Right lung (tissue), 10 donors: ENCODE measurements at places on chromosomes 4 and X.
A peak's percentile ranks its signal among the peaks of the same experiment; 100 is the strongest.

DNA sequence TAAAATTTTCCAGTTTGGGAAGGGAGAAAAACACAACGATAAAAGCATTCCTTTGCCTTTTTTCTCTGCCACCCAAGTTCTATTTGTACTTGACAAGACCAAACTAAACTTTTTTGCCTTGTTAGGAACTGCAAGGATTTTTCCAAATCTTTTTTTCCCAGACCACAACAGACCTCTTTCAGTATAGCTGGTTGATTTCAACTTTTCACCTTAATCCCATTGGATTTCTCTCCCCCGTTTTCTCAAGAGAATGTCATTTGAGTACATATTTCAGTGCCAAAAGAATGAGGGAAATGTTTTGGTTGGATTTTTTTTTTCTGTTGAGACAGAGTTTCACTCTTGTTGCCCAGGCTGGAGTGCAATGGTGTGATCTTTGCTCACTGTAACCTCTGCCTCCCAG is 18.5 kb upstream of the SGMS2 start:
- DNase-seq: no peak

GRCh38 chrX:120308959-120309872 is 2.0 kb downstream of the TMEM255A start:
- DNase-seq: peak; percentile 35

DNA sequence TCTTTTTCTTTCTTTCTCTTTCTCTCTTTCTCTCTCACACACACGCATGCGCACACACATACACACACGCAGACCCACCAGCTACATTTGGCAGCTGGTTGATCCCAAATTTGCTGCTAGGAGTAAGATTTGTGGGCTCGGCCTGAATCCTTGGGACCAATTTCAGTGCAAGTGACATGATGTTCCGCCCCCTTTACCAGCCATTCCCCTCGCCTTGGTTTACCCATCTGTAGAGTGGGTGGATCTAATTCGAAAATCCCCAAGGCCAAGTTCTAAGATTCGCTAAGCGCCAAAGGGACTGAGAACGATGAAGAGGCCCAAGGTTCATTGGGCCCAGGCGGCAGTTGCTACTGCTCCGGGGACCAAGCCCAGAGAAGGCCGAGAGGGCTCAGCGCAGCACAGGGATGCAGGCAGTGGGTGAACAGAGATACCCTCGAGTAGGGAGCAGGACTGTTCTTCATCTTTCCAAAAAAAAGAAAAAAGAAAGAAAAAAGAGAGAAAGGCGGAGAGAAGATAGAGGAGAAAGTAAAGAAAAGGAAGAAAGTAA is 5.8 kb downstream of the NKX3-2 start:
- no peak for DNase-seq

DNA sequence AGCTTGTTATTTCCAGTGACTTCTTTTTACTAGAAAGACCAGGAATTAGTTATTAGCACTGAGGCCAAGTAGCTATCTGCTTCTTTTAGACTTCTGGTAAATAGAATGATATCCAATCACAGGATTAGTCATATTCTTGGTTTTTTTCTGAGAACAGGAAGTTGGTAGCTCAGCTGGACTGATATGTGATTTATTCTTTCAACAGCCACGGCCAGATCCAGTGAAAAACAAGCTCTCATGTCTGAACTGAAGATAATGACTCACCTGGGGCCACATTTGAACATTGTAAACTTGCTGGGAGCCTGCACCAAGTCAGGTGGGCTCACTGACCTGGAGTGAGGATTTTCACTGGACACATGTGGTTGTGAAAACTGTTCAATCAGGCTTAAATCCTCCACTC is 48.6 kb downstream of the PDGFRA start:
- DNase-seq: no peak

- DNase-seq: no peak
These were observed 177.0 kb downstream of the TENM3 start for GRCh38 chr4:182420189-182420588.

DNA sequence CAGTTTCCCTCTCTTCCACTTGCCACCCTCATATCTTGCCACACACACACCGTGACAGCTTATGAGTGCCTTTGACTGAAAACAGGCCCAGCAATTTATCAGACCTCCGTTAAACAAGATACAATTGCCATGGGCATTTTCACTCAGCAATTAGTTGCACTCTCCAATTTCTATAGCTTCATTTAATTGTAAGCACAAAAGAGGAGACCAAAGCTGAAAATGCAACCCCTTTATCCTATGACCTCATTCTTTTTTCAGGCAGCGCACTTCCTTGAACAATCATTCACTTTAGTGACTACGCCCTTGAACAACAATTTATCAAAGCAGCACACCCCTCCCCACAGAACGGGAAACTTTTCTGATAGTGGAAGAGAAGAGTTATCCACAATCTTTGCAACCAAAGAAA is 4.1 kb downstream of the POF1B start:
- no peak for DNase-seq

GRCh38 chr4:82421796-82422560 is 8.3 kb downstream of the HNRNPDL start:
- DNase-seq: no peak

GRCh38 chrX:148498067-148498466 is 2.4 kb upstream of the AFF2 start:
- no peak for DNase-seq

DNA sequence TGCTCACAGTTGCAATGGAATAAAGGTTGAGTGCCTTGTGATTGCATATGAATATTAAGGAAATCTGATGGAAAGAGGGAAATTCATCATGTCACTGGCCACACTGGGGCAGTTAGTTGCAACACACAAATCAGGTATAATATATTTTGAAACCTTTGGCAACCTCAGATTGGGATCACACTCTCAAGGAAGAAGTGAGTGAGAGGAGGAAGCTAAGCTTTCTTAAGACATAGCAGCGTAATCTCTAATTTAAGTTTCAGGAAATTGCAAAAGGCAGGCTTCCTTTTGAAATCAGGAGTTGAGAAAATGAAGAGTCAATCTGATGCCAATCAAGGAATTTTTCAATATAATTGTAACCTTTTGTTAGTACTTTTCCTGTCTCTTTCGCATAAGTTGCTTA is 12.3 kb upstream of the CLTRN start:
- DNase-seq: no peak

GRCh38 chrX:149916745-149917392 is 12.5 kb upstream of the HSFX4 start:
- DNase-seq: no peak

GRCh38 chr4:130359542-130359941 is 1263.6 kb downstream of the C4orf33 start:
- peak; percentile 11 for DNase-seq

GRCh38 chrX:151570561-151570960 is 7.1 kb downstream of the PASD1 start:
- DNase-seq: no peak

DNA sequence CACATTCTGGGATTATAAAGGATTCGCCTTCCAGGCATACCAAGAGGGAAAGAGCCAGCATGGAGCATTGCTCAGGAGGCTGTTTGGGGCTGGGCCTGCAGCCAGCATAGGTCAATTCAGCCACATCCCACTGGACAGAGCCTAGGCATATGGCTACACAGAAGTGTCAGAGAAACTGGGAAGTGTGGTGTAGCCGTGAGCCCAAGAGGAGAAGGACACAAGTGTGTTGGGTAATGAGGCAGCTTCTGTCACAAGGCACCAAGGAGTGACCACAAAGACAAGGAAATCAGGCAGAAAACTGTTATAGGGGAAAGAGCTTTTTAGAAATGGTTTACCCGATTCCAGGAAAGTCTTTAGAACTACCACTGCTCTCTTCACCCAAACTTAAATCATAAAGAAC is 178.6 kb upstream of the TBL1X start:
- DNase-seq: no peak

- DNase-seq: no peak
These were observed 2702.5 kb downstream of the PCDH7 start for GRCh38 chr4:33422656-33423055.

DNA sequence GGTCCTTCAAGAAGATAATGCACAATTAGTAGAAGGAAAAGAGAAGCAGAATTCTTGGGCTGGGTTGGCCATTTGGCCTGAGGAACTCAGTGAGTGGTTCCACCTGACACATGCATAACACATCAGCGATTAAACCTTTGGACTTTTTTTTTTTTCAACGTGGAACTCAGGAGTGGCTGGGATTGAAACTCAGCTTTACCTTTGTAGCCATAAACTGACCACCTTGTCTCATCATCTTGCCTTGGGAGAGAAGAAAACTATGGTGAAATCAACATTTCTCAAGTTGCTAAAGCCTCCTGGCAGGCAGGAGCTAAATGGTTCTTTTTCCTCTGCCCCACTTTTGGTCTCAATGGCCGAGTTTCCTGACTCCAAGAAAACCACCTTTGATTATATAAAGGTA is 16.3 kb downstream of the PTTG2 start:
- no peak for DNase-seq

- DNase-seq: no peak
These were observed 32.5 kb downstream of the PDGFC start for GRCh38 chr4:156939139-156939538.

GRCh38 chrX:97844943-97845342 is 961.2 kb downstream of the RPA4 start:
- no peak for DNase-seq

- DNase-seq: no peak
These were observed 12.8 kb downstream of the SCD5 start for GRCh38 chr4:82785611-82786400.

GRCh38 chrX:102723456-102723855 is 2.9 kb downstream of the GPRASP3 start:
- DNase-seq: no peak

DNA sequence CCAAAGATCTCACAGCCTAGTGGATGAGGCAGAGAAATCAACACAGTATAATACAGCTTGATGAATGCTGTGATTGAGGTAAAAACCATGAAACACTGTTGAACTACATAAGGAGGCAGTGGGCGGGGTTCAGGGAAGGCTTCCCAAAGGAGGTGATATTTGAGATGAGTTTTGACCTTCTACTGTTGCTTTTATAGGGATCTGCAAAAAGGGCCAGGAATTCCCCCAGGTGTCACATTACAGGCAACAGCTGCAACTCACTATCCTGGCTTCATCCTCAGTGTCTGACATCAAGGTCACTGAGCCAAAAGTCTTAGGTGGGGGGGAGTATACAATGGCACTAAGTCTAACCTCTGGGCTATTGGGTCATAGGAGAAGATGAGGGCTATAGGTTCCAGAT is 185.7 kb upstream of the NRK start:
- DNase-seq: no peak

DNA sequence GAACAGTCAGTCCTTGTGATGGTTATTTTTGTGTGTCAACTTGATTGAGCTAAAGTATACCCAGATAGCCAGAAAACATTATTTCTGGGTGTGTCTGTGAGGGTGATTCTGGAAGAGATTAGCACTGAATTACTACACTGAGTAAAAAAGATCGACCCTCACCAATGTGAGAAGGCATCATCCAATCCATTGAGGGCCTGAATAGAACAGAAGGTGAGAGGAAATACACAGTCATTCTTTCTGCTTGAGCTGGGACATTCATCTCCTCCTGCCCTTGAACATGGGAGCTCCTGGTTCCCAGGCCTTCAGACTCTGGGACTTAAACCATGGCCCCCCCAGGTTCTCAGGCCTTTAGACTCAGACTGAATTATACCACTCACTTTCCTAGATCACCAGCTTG is 22.3 kb downstream of the INPP4B start:
- no peak for DNase-seq
